ENCODE measurements at places on chromosomes 12 and 14.

GRCh38 chr14:51398898-51399297 is 158.9 kb downstream of the TMX1 start:
- no peak for DNase-seq

GRCh38 chr14:65972891-65973290 is 513.3 kb upstream of the CCDC196 start:
- no peak for DNase-seq

DNA sequence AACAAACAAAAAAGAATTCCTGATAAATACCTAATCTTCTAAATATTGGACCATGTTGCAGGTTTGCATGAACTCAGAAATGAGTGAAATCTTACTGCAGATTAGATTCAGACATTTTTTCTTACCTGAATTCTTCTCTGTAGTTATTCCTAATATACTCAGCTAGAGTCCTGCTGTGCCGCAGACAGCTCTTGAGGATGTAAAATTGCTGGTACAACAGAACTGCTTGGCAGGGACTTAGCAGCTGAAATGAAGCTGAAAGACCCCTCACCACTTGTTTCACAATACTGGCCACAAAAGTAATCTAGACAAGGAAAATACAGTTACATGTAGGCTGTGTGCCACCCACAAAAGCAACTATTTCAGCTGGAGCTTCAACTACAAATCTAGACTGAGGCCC is 48.3 kb upstream of the KICS2 start:
- no peak for DNase-seq

- DNase-seq = no peak
These were observed 4.9 kb upstream of the KIF26A start for GRCh38 chr14:104133496-104133895.

- no peak for DNase-seq
These were observed 2.4 kb downstream of the KIF5A start for GRCh38 chr12:57552306-57552651.

DNA sequence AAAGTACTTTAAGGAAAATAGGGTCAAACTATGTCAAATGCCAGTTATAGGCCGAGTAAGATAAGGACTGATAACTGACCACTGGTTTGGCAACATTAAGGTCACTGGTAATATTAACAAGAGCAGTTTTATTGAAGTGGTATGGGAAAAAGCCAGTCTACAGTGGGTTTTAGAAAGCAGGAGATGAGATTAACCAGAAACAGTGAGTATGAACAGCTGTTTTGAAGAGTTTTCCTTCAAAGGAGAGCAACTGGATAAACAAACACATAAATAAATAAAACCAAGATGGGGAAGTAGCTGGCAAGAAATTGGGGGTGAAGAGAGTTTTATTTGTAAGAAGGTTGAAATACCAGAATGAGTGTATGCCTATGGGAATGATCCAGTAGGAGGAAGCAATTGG is 30.3 kb downstream of the KITLG start:
- DNase-seq = no peak

DNA sequence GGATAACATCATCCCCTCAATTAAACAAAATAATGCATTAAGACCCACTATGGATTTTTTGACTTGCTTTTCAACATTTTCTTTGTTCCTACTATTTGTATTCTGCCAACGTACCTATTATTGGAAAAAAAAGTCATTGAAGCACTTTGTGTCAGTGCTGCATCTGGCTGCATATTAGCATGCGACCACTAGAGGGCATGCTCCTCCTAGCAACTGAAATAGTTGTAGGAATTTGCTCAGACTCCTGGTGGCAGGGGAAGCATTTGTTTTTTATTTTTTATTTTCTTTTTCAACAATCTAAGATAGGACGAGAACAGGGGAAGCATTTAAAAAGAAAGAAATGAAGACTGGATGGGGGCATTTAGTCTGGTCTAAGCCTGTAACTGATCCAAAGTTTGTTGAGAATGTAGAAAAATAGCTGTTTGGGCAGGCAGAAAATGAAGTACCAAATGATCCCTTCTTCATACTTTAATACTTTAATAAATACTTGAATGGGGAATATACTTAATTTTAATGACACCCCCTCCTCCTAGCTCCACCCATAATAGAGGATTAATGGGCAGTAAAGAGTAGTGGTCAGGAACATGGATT is 14.5 kb upstream of the CLEC4A start:
- DNase-seq = peak; percentile 72

DNA sequence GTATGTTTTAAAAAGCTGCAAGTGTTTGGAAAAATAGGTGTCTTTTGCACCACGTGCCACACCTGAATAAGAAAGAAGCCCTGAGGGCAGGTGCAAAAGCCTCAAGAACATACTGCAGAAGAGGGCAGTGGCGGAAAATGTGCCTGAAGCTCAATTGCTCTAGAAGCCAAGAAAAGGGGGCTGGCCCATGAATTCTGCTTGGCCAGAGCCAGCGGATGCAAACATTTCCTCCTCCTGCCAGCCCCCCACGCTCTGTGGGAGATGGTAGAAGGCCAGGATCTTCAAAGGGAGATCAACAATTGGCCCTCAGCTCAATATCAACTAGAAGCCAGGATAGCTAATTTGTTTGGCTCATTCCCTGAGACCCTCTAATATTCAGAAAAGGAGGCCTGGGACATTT is 80.3 kb upstream of the TMEM132D start:
- no peak for DNase-seq

DNA sequence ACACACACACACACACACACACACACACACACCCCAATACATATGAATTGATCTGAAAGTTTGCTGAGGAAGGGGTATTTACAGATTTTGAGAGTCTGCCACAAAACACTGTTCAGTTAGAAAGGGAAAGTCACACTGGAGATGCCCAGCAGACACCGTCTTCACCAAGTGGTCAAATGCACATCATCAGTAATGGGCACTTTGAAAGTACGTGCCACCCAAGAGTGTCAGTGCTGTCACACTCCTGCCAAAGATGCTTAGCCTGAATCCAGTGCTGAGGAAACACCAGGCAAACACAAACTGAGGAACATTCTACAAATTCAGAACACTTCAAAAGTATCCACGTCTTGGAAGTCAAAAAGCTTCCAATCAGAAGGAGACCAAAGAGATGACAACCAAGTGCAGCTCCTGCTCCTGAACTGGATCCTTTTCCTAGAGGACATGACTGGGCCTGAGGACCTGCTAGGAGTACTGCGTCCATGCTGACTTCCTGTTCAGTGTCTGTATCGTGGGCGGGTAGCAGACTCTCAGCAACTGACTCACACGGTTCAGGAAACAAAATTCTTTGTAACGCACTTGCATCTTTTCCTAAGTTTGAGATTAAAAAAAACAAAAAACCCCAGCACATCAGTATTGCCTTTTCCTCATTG is 18.6 kb downstream of the PSMC1 start:
- no peak for DNase-seq

- DNase-seq = no peak
These were observed 110.8 kb downstream of the EML5 start for GRCh38 chr14:88681755-88682494.

GRCh38 chr12:807041-807735 is 54.8 kb downstream of the WNK1 start:
- no peak for DNase-seq

GRCh38 chr12:23209793-23210192 is 584.8 kb downstream of the ETNK1 start:
- DNase-seq = no peak

DNA sequence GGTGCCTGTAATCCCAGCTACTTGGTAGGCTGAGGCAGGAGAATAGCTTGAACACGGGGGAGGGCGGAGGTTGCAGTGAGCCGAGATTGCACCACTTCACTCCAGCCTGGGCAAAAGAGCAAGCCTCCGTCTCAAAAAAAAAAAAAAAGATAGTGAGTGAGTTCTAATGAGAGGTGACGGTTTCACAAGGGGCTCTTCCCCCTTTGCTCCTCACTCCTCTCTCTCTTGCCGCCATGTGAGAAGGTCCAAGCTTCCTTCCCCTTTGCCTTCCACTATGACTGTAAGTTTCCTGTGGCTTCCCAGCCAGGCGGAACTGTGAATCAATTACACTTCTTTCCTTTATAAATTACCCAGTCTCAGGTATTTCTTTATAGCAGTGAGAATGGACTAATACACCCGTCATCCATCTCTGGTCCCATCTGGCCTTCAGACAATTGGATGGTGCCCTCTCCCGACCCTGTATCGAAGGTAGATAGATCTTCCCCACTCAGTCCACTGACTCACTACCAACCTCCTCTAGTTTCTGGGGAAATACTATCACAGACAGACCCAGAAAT is 27.0 kb upstream of the RCOR1 start:
- no peak for DNase-seq

DNA sequence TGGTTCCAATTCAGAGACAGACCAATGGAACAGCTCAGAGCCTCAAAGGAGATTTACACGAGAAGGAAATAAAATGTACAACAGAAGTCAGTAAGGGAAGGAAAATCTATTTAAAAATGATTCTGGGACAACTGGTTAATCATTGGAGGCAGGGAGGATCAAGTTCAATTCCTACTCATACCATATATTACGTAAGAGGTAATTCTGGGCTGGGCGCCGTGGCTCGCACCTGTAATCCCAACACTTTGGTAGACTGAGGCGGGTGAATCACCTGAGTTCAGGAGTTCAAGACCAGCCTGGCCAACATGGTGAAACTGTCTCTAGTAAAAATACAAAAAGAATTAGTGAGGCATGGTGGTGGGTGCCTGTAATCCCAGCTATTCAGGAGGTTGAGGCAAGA is 36.7 kb upstream of the PITPNM2 start:
- DNase-seq = no peak

- no peak for DNase-seq
These were observed 785 bp upstream of the ACTN1 start for GRCh38 chr14:68979722-68980451.

DNA sequence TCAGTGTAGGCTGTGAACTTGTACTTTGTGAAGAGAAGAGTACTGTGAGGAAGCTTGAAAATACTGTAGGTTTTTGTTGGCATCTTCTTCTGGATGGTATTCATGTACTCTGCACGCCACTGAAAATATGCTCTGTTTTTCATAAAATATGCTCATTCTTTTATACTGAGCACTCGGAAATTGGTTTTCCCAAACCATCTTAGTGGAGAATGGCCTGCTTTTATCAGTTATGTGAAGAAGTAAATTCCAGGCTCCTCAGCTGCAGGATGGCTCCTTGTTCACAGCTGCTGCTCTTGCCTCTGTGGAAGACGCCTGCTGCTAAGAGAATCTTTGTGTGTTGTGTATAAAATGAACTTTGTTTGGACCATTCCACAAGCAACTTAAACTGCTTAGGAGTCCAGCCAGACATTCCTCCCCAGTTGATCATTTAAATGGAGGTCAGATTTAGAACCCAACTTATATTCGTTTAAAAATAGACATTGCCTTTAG is 443.5 kb upstream of the RGS6 start:
- no peak for DNase-seq

DNA sequence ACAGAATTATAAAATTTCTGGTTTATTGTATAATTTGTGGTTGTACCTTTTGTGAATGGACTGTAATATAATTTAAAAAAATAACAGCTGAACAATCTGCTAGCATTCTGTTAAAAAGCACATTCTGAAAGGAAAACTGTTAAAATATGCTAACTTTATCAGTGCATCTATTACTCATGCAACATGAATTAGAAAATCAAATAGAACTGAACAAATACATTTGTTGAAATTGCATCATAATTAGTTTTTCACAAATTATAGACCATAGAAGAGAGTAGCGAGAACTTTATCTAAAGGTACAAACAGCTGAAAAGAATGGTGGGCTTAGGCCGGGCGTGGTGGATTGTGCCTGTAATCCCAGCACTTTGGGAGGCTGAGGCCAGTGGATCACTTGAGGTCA is 33.0 kb downstream of the PTPN21 start:
- no peak for DNase-seq

DNA sequence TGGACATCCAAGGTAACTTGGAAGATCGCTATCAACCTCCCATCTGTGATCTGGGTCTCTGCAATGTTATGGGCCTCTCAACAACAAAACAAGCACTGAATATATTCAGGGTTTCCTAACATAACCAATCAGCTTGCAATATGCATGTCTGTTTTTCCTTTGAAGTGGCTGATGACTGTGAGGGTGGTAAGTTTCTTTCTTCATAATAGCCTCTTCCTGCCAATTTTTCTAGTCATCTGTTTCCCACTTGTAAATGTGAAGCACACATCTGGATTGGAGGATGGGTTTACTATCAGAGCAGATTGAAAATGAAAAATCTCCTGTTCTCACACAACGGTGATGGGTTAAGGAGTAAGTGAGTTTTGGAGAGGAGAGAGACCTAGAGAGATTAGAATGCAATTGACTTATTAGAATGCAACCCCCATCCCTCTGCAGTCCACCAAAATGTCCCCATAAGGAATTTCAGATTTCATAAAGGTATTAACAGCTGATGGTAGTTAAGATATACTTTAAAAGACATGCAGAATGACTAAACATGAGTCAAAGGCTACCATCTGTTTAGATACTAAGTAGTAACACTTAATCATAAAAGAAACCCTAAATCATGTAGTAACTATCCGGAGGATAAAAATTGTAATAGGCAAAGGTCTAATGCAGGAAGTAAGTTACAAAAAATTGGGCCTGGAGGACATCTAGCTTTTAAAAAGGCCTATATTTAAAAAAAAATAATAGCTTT is 58.4 kb upstream of the SAV1 start:
- DNase-seq = no peak

DNA sequence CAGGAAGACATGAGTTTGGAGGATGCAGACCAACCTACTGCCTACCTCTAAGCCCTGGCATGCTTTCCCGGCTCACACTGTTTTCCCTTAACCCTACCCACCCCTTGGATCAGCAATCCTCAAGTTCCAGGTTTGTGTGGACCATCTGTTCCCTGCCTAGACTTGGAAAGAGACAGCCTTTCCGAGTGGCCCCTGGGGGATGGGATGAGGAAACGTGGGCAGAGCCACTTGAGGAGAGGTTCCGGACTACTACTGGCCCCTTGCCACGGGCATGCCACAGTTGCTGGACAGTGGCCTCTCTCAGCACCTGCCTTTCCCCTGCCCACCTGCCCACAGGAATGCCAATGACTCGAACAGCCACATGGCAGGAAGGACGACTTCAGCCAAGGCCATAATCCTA is 135.9 kb downstream of the SLC15A4 start:
- no peak for DNase-seq

GRCh38 chr14:64573109-64573508 is 23.3 kb downstream of the PPP1R36 start:
- no peak for DNase-seq

GRCh38 chr14:34177466-34177865 is 226.6 kb upstream of the EGLN3 start:
- no peak for DNase-seq
